Stimulated activated CD4-positive, alpha-beta T cell treated with anti-CD3 and anti-CD28 coated beads, Interleukin-12 subunit alpha, Interleukin-12 subunit beta, amount 100 ng/mL, for 24 hours (primary cell): ENCODE measurements at places on chromosomes 7 and 10.

DNA sequence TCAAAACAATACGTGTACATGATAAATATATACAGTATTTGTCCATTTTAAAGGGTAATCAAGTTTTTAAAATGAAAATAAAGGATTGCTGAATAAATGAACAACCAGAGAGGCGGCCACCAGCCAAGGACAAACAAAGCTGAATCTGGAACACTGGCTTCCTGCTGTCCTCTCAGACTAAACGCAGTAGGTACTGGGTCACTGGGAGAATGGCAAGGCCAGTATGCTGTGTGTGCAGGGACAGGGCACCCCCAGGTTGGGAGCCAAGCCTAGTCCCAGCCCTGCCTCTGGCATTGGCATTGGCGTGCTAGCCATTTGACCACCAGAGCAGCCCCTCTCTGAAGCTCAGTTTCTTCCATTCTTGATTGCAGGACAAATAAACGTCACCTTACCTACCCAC lies 33.8 kb downstream of the DLG5 start:
- no peak for DNase-seq

GRCh38 chr10:83108565-83109333 lies 1030.6 kb upstream of the GHITM start:
- DNase-seq = no peak

- no peak for DNase-seq
Measured at GRCh38 chr7:127848241-127848640, 183.0 kb downstream of the LRRC4 start.

GRCh38 chr7:8131694-8132605 lies 130.0 kb downstream of the ICA1 start:
- DNase-seq = no peak

DNA sequence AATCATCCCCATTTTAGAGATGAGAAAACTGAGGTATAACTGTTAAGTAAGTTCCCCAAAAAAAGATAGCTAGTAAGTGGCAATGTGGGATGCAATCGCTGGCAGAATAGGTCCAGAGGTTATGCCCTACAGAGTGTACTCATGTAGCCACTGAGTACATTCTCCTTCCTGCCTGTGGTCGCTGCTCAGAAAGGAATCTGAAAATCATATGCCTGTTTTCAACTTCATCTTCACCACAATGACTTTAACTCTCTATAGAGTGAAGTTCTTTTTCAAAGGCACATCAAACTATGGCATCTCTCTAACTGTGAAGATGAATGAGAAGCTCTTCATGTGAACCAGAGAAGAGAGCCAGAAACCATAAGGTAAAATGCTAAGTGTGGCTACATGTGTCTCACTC lies 162.2 kb upstream of the SLC25A13 start:
- no peak for DNase-seq

DNA sequence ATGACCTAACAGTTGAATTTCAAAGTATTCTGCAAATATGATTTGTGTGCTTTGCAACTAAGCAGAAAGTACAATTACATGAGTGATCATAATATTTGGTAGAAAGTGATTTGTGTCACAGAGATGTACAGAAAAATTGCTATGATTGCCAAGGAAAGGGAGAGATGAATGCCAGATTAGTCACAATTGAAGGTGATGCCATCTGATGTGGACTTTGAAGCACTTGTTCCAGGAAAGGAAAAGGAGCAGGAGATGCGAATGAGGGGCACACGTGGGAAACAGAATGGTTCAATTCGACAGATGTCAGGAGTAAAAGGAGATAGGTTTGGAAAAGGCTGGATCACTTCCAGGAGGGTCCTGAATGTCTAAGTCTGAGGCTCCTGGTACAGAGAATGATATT lies 153.1 kb upstream of the LAMB4 start:
- no peak for DNase-seq

DNA sequence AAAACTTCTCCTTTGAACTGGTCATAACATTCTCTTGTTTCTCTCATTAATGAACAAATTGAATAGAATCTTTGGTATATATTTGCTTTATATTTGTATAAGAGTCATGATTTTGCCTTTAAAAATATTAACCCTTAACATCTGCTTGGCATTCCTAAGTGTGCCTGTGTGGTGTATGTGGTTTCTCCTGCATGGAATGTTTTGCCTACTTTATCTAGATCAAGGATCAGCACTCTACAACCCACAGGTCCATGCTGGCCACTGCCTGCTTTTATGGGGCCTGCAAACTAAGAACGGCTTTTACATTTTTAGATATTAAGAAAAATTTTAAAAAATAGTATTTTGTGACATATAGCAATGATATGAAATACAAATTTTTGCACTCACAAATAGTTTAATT lies 4.3 kb upstream of the LAMB4 start:
- no peak for DNase-seq

DNA sequence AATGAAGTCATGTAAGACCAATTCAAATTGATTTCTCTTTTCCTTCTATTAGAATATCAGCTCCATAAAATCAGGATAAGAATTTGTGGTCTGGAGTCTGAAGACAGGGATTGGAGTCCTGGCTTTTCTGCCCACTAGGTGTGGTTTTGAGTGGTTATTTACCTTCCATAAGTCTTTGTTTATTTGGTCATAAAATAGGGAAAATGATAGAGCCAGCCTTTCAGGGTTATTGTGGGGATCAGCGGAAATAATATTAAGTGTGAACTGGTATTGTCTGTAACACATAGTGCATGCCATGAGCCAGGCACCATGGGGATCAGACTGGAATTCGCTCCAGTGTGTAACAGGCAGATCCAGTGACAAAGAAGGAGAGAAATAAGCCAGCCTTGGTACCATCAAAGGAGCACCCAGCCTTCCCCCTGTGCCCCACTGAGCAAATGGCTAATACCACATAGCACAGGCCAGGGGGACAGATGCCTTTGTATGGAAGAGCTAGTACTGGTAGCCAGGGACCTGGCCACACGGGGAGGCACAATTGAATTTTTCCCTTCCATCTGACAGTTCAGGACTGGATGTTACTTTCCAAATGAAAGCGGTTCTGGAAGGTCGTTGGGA lies 509.7 kb upstream of the PODXL start:
- no peak for DNase-seq

DNA sequence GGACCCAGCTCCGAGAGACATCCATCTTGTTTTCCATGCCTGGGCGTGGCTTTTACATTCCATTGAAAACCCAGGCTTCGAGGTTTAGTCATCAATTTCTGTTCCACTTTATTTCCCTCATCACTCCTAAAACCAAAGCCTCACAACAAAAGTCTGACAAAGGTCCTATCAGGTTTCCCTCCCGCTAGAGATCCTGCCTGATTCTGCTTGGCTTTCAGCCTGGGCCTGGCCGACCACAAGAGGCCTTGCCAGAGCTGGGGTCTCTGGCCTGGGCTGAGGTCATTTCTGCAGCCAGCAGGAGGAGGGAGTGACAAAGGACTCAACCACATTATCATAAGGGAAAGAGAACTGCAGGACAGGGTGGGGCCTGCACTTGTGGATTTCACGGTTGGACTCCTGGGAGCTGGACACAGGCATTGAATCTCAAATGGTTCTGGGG lies 167.0 kb downstream of the FANK1 start:
- no peak for DNase-seq

GRCh38 chr7:70416347-70416985 lies 715.5 kb upstream of the GALNT17 start:
- no peak for DNase-seq

DNA sequence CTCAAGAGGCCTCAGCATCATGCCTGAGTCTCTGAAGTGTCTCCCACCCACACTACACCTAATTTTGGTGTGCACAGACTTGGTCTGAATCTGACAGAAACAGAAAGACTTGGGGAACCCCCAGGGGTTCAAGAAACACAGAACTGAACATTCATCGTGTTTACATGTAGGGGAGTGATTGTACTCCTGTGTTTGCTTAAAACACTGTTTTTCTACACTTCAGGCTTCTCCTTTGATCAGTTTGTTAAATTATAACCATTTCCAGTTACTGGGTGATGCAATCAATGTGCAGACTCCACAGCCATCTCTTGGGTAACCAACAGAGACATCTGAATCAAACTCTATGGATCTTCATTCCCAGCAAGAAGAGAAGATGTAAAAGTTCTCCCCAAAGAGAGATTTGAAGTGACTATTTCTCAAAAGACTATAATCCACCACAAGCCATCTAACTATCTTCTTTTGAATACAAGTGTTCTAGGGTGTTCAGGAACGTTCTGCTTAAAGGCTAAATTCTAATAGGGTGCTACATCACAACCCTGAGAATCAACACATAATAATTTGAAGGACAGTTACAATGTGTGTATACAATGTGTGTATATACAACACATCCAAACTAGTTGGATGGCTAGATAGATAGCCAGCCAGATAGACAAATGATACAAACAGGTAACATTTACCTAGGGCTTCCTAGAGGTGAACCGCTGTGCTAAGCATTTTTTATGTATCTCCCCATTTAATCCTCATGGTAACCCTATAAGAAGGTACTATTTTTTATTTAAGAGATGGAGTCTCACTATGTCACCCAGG lies 34.2 kb downstream of the DNAJC12 start:
- DNase-seq = no peak

- no peak for DNase-seq
Measured at GRCh38 chr7:91233212-91233611, 31.0 kb upstream of the FZD1 start.

GRCh38 chr10:42519761-42520460 lies 118.5 kb downstream of the ZNF33B start:
- DNase-seq = no peak

- DNase-seq = no peak
Measured at GRCh38 chr10:72162978-72163377, 52.8 kb upstream of the ANAPC16 start.

DNA sequence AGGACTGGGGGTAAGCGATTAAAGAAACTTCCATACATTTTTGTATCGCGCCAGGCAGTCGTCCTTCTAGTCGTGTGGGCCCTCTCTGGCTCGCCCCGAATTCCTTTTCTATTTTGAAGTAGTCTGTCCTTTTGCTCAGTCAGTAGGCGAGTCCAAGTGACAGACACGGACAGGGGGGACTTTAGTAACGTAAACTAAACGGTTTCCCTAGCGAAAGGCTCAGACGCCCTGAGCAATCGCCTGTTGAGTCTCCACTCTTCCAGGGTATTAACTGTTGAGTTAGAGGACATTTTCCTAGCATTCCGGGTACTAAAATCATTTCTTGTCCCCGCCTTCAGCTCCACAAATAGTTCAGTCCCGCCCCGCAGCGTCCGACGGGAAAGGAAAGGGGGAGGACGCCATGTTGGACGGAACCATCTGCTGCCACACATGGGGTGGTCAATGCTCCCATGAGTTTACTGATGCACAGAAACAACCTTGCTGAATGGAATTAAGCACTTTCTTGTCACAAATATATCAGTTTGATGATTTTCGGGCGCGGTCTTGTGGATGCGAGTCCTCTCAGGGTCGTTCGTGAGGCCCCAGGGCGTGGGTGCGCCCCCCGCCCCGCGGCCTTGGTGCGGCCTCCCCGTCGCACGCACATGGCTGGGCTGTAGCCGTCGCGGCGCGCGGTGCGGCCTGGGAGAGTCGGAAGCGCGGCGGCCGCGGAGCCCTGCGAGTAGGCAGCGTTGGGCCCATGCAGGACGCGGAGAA lies at the start of gene EIF3B:
TSS of gene EIF3B (plus strand) at position 642 of the 753 bp plus-strand sequence. CDS start at position 737, 95 bp downstream.
- DNase-seq = peak; percentile 81

DNA sequence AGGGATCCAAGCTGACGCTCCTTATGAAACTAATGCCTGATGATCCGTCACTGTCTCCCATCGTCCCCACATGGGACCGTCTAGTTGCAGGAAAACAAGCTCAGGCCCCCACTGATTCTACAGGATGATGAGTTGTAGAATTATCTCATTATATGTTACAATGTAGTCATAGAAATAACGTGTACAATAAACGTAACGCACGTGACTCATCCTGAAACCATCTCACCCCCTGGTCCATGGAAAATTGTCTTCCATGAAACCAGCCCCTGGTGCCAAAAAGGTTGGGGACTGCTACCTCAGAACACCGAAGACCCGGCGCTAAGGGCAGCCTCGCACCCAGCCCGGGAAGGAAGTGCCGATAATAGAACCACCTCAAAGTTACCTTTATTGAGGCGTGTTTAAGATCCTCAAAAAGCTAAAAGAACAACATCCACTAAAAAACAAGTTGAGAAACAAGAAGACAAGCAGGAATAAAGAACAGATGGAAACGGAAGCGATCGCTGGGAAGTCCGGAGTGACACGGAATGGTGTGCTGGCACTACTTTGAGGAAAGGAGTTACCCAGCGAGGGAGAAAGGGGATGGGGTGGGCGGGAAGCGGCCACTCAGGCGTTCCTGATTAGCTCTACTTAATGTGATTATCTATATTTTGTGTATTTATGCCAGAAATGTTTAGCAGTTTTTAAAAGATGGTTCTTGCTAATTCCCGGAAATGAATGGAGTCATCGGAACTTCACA lies 50.1 kb upstream of the PRKAR1B start:
- no peak for DNase-seq

GRCh38 chr7:18684916-18685315 lies 189.4 kb downstream of the HDAC9 start:
- DNase-seq = no peak

GRCh38 chr7:22572937-22573336 lies 72.9 kb upstream of the STEAP1B start:
- no peak for DNase-seq

GRCh38 chr10:117646718-117647117 lies 104.2 kb downstream of the EMX2 start:
- DNase-seq = no peak
